Upper lobe of left lung (tissue), 6 donors: ENCODE measurements at places on chromosomes 13 and 19. TPM values are rescaled to one million over a fixed set of nuclear protein-coding genes. Genes with fewer than 3 reads are reported as not detected.
A peak's percentile ranks its signal among the peaks of the same experiment; 100 is the strongest.

PLK5 gene
- not detected for total RNA-seq

KLK1 gene
- 2.0 TPM for total RNA-seq

PPP2R1A gene
- total RNA-seq = 90.1 TPM

EID2 gene
- 24.2 TPM for total RNA-seq

GPR12 gene
- not detected for total RNA-seq

DNA sequence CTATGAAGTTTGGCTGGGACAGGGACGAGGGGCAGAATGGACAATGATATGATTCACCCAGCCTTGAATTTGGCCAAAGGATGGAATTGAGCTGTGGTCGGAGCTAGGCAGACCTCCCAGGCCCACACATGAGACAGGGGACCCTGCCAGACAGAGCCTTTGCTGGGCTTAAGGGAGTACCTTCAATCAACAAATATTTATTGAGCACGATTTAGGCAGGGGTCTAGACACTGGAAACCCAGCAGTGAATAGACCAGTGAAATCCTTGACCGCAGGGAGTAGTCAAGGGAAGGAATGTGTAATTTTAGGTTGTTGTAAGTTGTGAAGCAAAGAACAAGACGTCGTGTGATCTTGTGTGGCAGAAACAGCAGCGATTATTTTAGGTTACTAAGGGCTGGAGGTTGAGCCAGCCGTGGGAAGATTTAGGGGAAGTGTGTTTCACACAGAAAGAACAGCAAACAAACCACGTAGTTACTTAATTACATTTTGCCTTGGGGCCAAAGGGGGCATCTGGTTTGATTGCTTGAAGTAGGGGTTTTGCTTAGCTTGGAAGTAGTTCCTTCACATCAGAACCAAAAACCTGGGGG, 16.9 kb upstream of the AP1M2 start:
- peak; percentile 51 for DNase-seq

GRCh38 chr19:53012006-53012405, 1.7 kb upstream of the ERVV-1 start:
- no peak for DNase-seq

DNA sequence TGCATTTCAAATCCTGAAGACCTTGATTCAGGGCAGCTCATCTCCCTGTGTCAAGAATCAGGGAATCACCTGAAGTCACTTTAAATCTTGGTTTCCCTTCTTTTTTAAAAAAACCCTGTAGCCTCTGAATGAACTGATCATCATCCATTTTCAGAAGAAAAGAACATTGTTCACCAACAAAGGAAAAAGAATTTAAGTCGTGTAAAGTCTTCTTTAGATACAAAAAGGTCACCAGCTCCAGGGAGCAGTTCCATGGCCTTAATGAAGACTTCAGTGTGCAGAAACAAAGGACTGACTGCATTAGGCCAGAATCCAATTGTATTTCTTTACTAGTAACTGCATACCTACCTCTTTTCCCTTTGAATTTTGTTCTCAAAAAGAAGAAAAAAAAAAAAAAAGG, 245.0 kb downstream of the ABCC4 start:
- no peak for DNase-seq

DNA sequence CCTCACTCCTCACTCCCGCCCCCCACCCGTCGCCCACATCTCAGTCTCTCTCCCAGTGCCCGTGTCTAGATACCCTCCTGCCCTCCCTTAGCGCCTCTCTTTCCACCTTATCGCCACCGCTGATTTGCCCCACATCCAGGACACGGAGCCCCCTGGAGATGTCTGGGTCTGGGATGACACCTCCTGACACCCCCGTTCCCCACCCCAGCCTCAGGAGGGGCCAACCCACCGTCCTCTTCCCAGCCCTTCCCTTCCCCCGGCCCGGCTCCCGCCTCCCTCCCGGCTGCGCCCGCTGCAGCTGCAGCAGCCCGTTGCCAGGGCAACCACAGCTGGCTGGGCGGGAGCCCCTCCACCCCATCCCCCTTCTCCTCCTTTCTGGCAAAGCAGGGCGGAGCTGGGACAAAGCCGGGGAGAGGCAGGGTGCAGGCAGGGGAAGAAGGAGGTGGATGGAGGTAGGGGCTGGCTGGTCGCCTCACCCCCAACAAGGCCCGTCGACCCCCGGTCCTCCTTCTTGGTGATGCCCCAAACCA, 13.5 kb downstream of the DPF1 start:
- peak; percentile 84 for DNase-seq

DNA sequence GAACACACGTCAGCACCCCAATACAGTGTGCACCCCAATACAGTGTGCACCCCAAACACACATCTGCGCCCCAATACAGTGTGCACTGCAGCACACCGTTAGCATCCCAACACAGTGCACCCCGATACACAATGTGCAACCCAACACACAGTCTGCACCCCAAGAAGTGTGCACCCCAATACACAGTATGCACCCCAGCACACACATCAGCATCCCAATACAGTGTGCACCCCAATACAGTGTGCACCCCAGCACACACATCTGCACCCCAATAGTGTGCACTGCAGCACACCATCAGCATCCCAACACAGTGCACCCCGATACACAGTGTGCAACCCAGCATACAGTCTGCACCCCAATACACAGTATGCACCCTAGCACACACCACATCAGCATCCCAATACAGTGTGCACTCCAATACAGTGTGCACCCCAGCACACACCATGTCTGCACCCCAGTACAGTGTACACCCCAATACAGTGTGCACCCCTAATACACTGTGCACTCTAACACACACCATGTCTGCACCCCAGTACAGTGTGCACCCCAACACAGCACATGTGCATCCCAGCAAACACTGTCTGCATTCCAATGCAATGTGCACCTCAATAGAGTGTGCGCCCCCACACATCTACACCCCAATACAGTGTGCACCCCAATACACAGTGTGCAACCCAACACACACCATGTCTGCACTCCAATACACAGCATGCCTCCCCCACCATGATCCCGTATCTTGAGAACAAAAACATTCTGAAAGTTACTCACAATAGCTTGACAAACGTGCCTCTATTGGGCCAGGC, 855 bp upstream of the CARS2 start:
- no peak for DNase-seq

DNA sequence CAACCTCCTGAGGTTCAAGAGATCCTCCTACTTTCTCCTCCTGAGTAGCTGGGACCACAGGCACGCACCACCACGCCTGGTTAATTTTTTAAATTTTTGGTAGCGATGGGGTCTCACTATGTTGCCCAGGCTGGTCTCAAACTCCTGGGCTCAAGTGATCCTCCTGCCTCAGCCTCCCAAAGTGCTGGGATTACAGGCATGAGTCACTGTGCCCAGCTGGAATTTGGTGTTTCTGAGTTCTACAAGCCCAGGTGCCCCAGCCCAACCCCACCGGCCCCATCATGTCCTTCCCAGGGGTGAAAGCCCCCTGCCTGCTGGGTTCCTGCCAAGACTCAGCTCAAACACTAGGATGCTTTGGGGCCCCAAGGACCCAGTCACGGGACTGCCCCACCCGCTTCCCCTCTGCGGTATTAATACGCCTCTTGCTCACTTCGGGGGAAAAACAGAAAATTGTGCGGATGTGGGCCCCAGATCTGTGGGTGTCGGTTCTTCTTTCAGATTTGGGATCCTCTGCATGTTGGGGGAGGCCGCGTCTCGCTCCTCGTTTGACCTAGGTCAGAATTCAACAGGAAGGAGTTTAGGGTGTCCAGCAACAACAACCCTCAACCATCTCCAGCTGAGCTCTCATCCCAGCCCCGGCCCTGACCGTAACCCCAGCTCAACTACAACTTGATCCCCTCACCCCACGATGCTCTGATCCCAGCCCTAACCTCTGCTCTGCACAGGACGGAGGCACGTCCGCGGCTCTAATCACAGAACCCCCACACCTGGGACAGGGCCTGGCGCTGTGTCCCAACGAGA, 3.7 kb upstream of the FCER2 start:
- DNase-seq = no peak

DNA sequence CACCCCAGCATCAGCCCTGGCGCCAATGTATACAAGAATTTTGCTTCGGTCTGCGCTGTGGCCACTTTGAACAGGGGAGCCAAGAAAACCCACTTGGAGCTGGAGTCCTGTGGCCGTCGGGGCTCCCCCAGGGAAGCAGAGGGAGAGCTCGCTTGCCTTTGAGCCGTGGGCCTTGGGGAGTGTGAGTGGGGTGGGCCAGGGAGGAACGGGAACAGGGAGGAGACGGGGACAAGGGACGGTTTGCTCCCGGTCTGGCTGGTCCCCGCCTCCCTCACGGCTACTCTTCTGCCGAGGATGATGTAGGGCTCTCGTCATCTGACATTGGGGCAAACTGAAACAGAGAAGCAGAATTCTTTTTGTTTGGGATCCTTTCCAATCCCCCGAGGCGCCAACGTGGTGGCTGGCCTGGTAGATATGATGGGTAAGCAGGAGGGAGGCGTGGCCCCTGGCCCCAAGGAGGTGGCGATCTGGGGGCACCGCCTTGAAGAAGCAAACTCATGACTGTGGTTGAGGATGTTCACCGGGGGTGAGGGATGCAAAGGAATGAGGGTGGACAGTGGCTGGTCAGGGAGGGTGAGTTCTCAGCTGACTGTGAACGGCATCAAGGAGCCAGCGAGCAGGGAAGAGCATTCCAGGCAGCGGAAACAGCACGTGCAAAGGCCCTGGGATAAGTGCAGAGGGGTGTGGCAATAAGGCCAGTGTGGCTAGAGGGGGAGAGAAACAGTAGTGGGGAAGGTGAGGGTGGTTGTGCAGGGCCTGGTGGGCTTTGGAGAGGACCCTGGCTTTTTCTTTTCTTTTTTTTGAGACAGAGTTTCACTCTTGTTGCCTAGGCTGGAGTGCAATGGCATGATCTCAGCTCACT, 10.9 kb upstream of the SPC24 start:
- DNase-seq = no peak

DNA sequence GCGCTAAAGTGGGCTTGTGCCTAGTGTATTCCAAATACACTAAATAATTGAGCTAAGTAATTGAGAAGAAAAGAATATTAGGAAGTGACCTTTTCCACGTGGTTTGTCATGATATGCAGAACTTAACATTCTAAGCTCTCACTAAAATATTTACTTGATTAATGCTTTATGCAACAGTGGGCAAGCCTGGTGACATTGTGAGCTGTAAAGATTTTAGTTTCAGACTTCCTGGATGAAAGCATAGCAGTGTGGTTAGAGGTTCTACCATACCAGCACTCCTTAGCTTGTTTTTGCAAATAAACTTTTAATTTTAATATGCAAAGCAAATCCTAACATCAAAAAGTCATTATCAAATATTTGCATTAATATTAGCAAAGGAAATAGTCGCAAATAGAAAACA, 1065.1 kb upstream of the SPRY2 start:
- no peak for DNase-seq

GRCh38 chr13:37595162-37595561, 3.4 kb downstream of the POSTN start:
- no peak for DNase-seq

DNA sequence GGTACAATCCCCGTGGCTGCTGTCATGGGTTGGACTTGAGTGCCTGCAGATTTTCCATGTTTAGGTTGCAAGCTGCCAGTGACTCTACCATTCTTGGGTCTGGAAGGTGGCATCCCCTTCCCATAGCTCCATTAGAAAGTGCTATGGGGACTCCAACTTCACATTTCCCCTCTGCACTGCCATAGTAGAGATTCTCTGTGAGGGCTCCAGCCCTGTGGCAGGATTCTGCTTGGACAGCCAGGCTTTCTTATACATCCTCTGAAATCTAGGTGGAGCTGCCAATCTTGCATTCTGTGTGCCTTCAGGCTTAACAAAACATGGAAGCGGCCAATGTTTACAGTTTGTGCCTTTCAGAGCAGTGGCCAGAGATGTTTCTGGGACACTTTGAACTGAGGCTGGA, 636.2 kb downstream of the SLITRK6 start:
- DNase-seq = no peak

DNA sequence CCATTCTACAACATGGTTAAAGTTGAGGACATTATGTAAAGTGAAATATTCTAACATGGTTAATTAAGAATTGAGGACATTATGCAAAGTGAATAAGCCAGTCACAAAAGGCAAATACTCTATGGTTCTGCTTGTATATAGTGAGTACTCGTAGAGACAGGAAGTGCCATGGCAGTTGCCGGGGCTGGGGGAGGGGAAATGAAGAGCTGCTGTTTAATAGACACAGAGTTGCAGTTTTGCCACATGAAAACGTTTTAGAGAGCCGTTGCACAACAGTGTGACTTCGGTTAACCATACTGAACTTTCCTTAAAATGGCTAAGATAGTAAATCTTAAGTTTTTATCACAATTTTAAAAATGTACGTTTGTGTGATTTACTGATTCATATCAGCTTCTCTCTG, 176.9 kb downstream of the SHISA2 start:
- no peak for DNase-seq

GRCh38 chr13:52703482-52703881, 36.1 kb downstream of the CNMD start:
- no peak for DNase-seq

DNA sequence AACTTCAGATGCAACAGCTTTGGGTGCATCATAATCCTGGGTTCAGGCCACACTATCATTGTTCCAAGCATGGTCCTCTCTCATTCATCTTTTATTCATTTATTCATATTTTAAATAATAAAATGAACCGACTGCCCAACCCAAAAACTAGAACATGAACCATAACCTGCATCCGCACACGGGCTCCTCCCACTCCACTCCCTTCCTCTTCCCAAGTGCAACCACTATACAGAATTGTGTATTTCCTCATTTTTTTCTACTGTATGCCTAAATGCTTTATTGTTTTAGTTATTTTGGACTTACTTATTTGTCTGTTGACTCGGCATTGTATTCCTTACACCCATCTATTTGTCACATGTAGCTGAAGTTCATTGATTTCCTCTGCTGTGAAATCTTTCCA, 30.7 kb upstream of the POMP start:
- DNase-seq = no peak

DNA sequence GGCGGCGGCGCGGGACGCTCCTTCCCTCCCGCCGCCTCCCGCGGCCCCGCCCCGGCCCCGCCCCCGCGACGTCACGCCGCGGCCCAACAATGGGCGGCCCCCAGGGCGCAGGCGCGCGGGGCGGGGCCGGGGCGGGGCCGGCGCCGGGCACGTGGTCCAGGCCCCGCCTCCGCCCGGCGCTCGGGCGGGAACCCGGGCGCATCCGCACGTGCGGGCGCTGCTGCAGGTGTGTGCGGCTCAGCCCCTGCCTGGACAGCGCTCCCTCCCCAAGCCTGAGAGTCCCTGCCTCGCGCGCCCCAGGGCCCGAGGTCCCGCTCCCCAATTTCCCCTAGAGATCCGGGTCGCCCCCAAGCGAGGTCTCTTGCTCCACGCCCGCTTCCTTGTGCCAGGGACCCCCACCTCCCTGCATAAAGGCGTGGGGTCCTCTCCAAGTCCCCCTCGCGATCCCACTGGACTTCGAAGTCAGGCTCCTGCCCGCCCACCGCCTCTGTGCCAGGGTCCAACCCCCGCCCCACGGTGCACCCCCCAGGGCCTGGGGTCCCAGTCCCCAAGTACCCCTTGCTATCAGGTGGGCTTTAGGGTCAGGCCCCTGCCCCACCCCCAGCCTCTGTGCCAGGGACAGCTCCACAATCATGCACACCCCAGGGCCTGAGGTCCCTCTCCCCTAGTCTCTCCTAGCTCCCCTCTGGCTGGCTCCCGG, at the start of gene MEX3D:
Gene MEX3D, minus strand, starts transcription at position 6 of the 700 bp plus-strand sequence. CDS start 267 bp downstream, outside the sequence.
- peak; percentile 74 for DNase-seq

DNA sequence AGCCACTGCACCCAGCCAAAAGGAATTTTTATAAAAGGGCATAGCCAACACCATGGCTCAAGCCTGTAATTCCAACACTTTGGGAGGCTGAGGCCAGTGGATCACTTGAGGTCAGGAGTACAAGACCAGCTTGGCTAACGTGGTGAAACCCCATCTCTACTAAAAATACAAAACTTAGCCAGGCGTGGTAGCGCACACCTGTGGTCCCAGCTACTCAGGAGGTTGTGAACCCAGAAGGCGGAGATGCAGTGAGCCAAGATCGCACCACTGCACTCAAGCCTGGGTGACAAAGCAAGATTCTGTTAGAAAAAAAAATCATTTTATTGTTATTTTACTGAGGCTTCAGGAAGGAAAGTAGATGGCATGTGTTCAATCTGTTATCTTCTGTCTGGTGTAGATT, 31.3 kb upstream of the FOXO1 start:
- no peak for DNase-seq
